Stimulated activated CD4-positive, alpha-beta T cell treated with anti-CD3 and anti-CD28 coated beads, Interleukin-1b, Interleukin-23, amount 100 ng/mL, for 1 hour (primary cell): ENCODE measurements at places on chromosomes 4 and X.

- no peak for DNase-seq
Measured at GRCh38 chr4:33914386-33914785, 2329.9 kb downstream of the ARAP2 start.

GRCh38 chr4:53591372-53591892 is at the start of gene LNX1:
Gene LNX1 (minus strand): TSS chr4:53591486. CDS start chr4:53574002, 17,484 bp downstream.
- no peak for DNase-seq

DNA sequence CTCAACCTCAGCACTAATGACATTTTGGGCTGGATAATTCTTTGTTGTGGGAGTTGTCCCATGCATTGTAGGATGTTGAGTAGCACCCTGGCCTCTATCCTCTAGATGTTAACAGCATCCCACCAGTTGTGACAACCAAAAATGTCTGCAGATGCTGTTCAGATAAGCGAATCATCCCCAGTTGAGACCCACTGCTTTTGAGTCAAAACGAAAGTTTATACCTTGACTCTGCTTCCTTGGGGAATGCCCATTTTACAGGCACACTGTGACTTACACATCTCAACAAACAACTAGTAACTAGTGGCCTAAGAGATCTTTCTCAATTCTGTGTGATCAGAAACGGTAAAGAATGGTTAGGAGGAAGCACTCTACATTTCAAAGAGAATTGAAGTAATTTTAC is 37.0 kb downstream of the SEPSECS start:
- DNase-seq = no peak

DNA sequence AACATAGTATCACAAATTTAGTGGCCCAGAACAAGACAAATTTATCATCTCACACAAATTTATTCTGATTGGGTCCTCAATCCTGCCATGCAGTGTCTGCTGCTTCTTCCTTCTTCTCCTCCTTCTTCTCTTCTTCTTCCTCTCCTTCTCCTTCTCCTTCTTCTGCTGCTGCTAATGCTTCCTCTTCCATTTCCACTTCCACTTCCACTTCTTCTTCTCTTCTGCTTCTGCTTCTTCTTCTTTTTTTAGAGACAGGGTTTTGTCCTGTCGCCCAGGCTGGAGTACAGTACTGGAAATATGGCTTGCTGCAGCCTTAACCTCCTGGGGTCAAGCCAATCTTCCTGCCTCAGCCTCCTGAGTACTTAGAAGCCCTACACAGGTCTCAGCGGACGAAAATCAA is 37.5 kb downstream of the FGFBP1 start:
- no peak for DNase-seq

DNA sequence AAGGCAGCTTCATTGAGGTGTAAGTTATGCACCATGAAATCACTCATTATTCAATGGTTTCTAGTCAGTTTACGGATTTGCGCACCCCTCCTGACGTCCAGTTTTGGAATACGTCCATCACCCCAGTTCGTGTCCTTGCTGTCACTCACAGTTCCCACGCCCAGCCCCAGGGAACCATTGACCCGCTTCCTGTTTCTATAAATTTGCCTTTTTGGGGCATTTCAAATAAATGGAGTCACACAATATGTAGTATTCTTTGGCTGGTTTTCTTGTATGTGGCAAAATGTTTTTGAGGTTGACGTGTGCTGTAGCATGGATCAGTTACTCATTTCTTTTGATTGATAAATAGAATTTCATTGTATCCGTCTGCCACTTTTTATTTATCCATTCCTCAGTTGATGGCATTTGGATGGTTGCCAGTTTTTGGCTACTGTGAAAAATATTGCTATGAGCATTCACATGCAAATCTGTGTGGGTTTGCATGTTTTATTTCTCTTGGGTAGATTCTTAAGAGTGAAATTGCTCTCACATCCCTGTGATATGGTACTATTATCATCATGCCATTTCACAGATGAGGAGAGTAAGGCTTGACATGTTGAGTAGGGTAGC is 18.4 kb upstream of the SORCS2 start:
- no peak for DNase-seq

- DNase-seq = peak; percentile 3
Measured at GRCh38 chrX:71992711-71993110, 82.1 kb downstream of the NHSL2 start.

GRCh38 chr4:130563185-130563888 is 1467.4 kb downstream of the C4orf33 start:
- DNase-seq = no peak

DNA sequence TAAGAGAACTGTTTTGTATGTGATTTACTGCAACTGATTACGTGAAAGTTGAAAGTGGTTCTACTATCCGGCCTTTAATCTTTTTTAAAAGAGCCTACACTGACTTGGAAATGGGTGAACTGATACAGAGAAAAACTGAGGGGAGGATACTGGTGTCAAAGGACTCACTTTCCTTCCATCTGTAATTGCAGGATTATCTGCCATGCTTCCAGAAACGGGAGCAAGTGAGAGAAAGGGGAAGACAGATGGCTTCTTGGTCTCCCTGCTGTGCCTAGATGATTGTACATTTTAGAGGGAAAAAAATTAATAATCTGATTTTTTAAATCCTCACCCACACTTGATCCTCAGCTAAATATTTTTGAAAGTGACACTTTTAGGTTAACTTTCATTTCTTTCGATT is 88.3 kb upstream of the GRID2 start:
- no peak for DNase-seq

- no peak for DNase-seq
Measured at GRCh38 chr4:79083406-79084010, 144.3 kb upstream of the PAQR3 start.

DNA sequence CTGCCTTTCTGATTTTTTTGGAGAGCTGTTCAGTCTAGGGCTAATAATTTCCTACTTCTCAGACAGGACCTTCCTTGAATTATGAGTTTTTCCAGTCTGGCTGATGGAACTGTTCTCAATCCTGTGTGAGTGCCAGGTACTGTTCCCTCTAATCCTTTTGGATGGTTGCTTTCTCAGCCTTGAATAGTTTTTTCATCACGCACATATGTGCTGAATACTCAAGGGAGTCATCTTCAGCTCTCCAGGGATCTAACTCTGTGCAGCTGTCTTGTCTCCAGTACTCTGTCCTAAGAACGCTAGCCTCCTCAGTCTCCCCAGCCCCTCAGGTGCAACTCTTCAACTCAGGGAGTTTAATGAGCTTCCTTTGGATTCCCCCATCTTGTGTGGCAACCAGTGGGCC is 93.2 kb downstream of the GASK1B start:
- DNase-seq = no peak

DNA sequence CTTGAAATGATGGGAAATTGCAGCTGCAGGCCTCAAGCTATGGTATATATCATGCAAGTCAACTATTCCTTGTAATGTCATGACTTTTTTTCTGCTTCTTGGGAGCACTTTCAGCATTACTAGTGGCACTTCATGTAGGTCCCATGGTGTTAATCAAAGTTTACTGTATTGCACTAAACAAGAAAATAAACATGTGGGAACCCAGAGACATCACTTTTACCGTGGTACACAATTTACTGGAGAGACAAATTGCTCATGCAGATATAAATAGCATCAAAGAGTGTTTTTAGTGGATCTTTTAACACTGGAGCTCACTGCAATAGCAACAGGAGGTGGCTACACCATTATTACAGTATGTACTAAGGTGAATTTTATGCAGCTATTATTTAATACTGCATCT is 79.2 kb downstream of the UNC5C start:
- no peak for DNase-seq
